HuH-7 (cell line): ENCODE measurements at places on chromosomes 4 and X.
A peak's percentile ranks its signal among the peaks of the same experiment; 100 is the strongest.

GRCh38 chrX:133005042-133005441, 46.6 kb upstream of the HS6ST2 start:
- peak; percentile 23 for DNase-seq

DNA sequence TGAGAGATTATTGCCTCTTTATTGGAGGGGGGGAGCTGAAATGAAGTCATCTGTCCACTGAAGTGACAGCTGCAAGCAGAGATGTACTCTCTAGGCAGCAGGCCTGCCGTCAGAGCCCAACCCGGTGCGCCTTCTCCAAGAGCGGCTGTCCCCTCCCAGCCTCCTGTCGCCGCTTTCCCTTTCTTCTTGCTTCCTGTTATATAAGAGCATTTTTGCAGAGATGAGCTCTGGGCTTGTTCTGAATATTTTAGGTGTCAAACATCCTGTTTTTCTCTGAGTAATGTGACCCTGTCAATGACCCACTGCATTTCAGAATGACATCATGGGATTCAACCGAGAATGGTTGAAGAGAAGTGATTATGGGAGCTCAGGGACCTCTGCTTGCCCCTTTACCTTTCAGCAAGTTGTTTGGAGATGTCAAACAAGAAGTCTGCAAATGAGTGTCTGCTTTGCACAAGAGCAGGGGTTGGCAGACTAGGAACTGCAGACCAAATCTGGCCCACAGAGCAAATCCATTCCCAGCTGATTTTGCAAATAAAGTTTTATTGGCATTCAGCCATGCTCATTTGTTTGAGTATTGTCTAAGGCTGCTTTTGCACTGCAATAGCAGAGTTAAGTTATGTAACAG, 79.9 kb downstream of the SLC9A6 start:
- DNase-seq, result no peak

GRCh38 chr4:159764343-159764952, 661.6 kb downstream of the RAPGEF2 start:
- DNase-seq, result peak; percentile 30

DNA sequence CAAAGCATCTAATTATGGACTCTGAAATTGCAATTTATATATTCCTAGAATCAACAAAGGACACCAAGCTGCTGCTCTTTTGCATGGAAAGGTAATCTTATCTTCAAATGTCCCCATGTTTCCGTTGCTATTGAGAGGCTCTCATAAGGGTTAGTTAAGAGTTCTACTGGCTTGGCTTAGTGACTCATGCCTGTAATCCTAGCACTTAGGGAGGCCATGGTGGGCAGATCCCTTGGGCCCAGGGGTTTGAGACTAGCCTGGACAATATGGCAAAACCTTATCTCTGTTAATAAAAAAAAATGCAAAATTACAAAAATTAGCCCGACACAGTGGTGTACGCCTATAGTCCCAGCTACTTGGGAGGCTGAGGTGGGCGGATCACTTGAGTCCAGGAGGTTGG, 93.4 kb upstream of the RAPGEF2 start:
- DNase-seq, result no peak

GRCh38 chr4:85491527-85491926, 16.6 kb downstream of the ARHGAP24 start:
- no peak for DNase-seq

- DNase-seq, result no peak
Measured at GRCh38 chrX:44898411-44899221, 25.6 kb downstream of the KDM6A start.

- peak; percentile 20 for DNase-seq
Measured at GRCh38 chr4:88109123-88109881, 49.1 kb downstream of the ABCG2 start.

GRCh38 chrX:18649498-18649951, 22.4 kb downstream of the RS1 start:
- DNase-seq, result no peak

GRCh38 chrX:119734897-119735339, 23.5 kb upstream of the SOWAHD start:
- DNase-seq, result no peak

GRCh38 chr4:114659386-114660008, 60.9 kb downstream of the UGT8 start:
- DNase-seq, result peak; percentile 47

DNA sequence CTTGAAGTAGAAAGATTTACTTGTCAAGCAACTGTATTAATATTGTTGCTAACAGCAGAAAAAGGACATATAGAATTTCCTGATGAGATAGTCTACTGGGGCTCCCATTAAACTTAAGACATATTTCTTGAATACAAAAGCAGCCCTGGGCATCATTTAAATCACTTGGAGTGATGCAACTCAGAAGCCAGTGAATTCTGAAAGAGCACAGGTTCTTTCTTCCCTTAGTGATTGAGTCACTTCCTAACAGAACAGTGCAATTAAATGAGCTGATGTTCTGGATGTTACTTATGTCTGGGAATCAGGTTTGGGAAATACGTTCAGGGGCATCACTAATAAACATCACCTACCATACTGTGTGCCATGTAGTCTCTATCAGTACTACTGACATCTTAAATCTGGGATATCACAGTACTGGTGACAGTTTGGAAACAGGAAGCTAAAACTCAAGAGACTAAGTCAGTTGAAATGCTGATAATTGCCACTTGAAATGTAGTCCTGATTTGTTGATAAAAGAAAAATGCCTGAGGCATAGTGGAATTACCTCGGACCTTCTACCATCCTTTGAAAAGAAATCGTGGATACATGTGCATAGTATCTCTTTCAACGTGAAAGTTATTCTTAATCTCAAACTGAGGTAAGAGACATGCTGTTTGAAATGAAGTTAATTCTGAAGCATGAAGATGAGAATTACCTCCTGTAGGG, 249.2 kb upstream of the GPRIN3 start:
- DNase-seq, result no peak

DNA sequence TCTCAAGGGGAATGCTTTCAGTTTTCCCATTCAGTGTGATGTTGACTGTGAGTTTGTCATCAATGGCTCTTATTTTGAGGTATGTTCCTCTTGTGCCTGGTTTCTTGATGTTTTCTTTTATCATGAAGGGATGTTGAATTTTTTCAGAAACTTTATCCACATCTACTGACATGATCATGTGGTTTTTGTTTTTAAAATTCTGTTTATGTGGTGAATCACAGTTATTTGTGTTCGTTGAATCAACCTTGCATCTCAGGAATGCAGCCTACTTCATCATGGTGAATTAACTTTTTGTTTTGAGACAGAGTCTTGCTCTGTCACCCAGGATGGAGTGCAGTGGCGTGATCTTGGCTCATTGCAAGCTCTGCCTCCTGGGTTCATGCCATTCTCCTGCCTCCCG, 263.1 kb upstream of the KLF3 start:
- no peak for DNase-seq

GRCh38 chr4:181046809-181047208, 1196.4 kb upstream of the TENM3 start:
- DNase-seq, result no peak

DNA sequence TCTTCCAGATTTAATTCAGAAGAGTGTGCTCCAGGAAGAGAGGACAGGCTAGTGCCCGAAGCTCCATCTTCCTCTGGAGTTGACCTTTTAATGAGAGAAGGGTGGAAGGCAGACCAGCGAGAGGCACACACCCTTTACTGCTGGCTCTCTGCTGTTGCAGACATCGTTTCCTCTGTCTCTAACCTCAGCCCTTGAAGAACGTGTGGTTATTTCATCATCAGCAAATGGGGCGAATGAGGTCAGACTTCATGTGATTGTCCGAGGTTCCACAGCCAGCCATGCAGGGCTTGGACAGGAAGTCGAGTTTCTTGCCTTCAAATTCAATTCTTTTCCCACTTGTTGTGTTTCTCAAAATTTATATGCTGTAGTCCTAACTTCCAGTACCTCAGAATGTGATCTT, 155.2 kb upstream of the MSX1 start:
- DNase-seq, result no peak

DNA sequence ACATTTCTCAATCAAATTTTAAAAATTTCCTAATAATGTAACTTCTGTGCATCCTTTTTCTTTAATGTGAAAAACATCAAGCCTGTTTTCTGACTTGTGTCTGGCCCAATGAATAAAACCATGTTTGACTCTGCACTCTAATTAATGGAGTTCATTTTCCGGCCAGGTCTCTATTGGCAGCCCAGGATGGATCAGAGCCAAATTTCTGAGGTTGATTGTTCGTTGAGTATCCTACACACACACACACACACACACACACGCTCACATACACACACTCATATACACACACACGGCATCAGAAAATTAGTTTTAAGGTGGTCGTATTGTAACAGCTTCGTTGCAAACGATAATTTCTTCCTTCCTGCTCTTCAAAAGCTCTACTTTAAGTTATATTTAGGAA, 28.9 kb upstream of the TLL1 start:
- DNase-seq, result no peak

DNA sequence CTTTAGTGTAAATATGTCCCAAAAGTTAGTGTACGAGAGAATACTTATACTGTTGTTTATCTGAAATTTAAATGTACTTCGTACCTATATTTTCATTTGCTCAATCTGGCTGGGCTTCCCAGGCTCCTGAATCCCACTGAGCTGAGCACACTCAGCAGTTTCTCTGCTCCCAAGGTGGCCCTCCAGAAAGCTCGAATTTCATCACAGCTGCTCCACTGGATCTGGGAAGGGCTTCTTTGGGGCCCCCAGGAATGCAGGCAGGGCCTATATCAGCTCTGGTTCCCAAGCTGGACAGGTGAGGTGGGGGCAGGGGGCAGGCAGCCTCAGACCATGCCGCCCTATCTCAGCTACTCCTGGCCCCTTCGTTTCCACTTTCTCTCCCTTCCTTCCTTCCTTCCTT, 1.5 kb upstream of the FATE1 start:
- DNase-seq, result no peak

GRCh38 chrX:99398545-99398944, 1011.5 kb downstream of the PCDH19 start:
- no peak for DNase-seq

DNA sequence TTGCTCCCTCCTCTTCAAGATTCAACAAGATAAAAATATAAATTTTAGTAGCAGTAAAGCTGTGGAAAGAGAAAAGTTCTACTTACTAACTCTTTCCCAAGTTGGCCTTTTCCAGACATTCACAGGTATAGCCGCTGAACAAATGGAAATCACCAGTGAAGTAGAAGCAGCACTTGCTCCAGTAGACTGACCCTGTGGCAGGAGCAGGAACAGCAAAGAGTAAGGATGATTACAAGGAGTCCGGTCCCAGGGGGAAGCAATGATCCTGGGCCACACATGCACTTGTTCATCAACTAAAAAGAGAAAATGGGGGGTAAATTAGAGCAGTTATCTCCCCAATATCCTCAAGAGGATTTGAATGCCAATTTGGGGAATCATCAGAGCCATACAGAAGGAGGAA, 184.9 kb downstream of the NAF1 start:
- DNase-seq, result no peak

DNA sequence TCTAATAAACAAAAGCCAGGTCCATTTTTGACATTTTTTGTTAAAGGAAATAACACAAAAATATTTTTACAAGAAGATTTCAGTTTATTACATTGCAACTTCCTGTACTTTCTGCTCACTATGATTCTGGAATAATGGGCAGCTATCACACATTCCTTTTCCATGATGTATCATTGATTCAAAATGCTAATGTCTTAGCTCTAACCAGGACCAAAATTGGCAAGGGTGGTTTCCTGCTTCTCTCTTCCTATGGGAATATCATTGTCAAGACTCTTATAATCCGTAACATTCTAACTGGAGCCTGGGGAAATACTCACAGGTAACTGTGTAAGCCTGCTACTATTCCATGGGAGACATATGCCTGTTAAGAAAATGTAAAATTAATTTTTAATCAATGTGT, 218.6 kb downstream of the DCAF12L2 start:
- DNase-seq, result no peak
